HAP-1 (cell line): ENCODE measurements at places on chromosomes 12 and 14.

DNA sequence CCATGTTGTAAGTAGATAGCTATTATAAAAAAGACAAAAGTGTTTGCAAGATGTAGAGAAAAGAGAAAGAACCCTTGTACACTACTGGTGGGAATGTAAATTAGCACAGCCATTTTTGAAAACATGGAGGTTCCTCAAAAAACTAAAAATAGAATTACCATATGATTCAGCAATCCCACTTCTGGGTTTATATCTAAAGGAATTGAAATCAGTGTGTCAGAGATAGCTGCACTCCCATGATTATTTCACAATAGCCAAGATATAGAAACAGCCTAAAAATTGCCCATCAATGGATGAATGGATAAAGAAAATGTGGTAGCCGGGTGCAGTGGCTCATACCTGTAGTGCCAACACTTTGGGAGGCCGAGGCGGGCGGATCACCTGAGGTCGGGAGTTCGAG is 9.2 kb downstream of the PSMC6 start:
- DNase-seq, result no peak

- no peak for DNase-seq
Measured at GRCh38 chr14:90693413-90693812, 122.8 kb downstream of the TTC7B start.

DNA sequence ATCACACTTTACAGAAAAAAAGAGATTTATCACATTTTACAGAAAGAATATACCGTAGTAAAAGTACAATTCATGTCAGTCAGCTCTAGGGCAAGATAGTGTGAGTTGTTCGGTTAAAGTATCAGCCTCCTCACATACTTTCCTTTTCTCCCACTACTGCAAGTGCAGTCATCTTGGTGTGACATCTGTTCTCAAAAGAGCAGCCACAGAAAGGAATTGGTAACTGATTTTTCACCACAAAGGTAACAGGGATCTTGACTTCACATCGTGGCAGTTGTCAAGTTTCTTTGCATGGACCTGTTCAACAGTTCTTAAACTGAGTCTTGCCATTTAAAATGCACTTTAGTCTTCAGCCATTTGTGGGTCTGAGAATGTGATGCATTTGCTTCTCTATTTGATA is 5.0 kb upstream of the E2F7 start:
- DNase-seq, result no peak

DNA sequence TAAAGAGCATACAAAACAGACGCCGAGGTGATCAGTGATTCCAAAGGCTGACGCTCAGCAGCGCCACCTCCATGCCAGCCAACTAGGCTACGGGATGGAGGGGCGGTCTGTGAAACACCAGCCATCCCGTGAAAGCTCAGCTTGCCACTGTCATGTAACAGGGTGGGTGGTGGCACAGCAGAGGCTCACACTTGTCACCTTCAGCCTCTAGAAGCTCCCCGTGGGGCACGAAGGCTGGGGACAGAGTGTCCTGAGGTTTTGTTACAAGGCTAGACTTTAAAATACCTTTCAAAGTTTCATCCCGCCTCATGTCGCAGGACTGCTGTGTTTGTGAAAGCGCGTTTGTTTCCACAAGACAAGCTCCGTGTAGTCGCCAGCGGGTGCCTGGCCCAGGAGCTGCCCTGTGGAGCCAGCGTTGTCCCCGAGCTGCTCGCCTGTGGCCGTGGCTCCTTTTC is 20.7 kb downstream of the XRCC3 start:
- DNase-seq, result no peak
